Endothelial cell (in vitro differentiated cells): ENCODE measurements at places on chromosomes 1 and 21.

GRCh38 chr1:164320790-164321731 lies 237.9 kb upstream of the PBX1 start:
- DNase-seq = peak; percentile 48

- no peak for DNase-seq
These were observed 3.2 kb downstream of the SLAMF6 start for GRCh38 chr1:160519642-160520435.

DNA sequence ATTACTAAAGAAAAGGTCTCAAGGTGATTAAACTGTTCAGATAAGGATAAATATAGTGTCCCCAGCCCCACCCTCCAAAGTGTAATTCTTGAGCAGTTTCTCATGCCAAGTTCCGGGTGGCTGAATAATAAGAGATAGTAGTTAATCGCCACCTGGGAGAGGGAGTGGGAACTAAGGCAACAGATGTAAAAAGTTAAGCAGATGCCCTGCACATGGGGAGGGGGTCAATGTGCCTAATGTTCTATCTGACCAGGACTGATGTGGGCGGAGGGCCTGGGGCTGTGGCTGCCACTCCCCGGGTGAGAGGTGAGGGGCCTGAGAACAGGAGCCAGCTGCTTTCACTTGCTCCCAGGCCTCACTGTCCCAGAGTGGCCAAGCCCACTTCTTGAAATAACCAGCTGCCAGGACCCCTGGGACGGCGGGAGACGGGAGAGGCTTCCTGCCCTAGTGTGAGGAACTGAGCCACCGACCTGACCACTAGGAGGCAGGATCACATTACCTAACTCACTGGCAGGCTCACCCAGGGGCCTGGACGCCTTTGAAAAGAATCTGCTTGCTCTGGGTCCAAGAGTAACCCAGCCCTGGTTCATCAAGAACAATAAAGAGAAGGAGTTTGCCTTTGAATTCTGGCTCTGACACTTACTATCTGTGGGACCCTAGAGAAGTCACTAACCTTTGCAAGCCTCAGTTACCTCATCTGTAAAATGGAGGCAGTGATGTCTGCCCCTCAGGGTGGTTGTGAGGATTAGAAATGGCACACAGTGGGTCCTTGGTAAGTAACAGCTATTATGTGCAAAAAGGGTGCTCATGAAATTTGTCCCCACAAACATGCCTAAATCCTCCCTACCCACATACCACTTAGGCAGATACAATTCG lies 179.2 kb downstream of the ATG4C start:
- peak; percentile 64 for DNase-seq

GRCh38 chr1:26580116-26580515 lies 50.6 kb downstream of the RPS6KA1 start:
- DNase-seq = no peak

DNA sequence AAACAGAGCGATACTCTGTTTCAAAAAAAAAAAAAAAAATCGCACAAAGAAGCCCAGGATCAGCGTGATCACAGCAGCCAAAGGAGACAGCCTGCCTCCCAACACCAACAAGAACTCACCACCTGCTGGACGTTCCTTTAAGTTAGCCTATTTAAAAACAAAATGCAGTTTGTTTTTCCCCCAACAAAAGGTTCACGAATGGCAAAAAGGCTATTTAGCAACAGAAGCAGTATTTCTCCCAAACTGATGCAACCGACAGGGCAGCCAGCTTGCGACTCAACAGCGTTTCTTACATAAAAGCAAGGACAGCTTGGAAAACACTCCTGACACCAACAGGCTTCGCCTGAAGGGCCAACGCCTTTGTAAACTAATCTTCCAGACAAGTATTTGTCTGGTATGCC lies 6.8 kb downstream of the SSU72 start:
- DNase-seq = no peak

GRCh38 chr1:85838238-85838637 lies 130.0 kb upstream of the ZNHIT6 start:
- DNase-seq = no peak

DNA sequence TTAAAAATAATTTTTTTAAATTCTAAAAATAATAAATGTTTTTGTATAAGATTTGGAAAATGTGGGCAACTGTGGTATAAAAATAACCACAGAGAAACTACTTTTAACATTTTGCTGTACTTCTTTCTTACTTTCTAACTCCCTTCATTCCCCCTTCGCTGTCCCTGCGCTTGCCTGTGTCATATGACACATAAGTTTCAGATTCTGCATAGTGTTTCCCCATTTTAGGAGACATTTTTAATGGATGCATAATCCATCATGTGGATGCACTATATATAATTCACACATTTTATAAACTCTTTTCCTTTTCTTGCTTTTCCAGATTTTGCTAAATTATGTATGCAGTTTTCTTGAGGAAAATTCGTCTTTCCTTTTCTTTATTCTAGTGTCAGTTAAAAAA lies 16.3 kb downstream of the ATG4C start:
- no peak for DNase-seq
